ENCODE measurements at places on chromosomes 1 and 21.

DNA sequence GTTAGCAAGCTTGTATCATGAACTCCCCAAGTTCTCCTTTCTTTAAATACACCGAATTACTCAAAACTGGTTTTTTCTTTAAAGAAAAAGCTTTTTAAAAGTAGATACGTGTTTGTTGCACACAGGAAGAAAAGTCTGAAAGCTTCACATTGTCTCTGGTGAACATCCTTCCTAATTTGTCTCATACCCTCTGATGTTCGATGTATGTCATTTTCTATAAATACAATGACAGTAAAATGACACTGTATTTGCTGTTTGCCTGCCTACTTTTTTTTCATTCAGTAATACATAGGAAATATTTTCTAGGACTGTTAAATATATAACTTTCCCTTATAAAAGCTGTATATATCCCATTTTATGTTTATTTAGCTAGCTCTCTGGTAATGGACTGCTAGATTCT lies 153.9 kb downstream of the GALNT2 start:
- no peak for DNase-seq

- no peak for DNase-seq
Measured at GRCh38 chr1:241972703-241973369, 15.3 kb downstream of the BECN2 start.

DNA sequence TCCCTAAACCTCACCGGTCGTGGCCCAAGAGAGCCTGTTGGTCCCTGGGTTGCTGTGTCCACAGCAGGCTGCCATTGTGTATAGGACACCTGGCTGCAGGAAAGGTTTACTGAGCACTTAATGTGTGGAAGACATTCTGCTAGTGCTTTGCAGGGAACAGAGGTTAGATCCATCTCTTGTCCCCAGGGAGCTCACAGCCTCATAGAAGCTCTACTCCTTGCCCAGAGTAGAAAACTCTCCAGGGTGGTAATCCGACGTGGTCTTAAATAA lies 16.9 kb upstream of the ALPL start:
- DNase-seq: no peak

GRCh38 chr1:92029241-92029922 lies 403 bp upstream of the EPHX4 start:
- DNase-seq: no peak

DNA sequence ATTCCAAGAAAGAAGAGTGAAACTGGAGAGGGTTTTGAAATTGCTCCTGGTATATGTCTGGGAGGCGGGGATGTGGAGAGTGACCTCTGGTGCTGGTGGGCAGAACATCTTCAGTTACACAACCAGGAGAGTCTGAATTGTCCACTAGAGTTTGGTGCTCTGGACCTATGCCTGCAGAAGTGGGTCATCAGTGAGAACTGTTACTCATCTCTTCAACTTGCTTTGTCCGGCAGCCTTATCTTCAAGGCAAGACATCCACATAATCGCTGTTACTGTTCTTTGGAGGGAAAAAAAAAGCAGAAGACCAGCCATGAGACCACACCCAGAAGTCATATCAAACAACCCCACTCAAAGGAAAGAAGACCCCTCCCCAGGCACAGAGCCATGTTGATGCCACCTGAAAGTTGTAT lies 14.9 kb downstream of the SH2D1B start:
- no peak for DNase-seq

Measured in effector CD4-positive, alpha-beta T cell (primary cell).